ENCODE measurements at places on chromosomes 4 and X.

DNA sequence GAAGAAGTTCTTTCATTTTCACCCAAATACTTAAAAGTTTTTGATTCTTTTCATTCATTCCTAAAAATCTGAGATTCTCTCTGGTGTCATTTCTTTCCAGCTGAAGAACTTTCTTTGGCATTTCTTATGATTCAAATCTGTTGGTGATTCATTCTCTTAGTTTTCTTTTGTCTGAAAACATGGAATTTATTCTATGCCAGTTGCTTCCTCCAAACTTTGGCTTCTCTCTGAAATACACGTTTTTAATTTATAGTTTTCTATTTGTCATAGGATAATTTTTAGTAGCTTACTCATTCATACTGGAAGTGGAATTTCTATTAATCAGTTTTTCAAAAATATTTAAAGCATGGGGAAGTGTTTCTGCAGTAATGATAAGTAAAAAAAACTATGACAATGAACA is 1012.0 kb downstream of the RPA4 start:
- no peak for ATAC-seq

DNA sequence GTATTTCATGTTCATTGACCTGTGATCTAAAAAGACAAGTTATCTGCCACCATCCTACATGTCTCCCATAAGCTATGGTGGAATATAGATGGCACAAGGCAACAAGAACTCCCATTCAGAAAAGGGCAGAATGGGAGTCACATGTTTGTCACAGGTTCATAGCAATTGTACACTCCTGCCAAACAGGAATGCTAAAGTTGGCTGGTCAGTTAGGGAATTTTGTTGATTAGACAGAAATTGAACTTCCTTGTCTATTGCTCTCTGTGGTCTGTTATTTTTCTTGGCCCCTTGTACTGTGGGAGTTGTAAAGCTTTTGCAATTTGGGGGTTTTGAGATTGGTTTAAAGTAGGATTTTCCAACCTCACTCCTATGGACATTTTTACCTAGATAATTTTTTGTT is 101.7 kb upstream of the SOD3 start:
- no peak for ATAC-seq

GRCh38 chr4:38759113-38759789 is 23.5 kb downstream of the TLR10 start:
- ATAC-seq = peak; percentile 40

GRCh38 chr4:146210890-146211289 is 3.4 kb upstream of the REELD1 start:
- ATAC-seq = no peak

- no peak for ATAC-seq
Measured at GRCh38 chr4:9919047-9919446, 102.2 kb downstream of the SLC2A9 start.

DNA sequence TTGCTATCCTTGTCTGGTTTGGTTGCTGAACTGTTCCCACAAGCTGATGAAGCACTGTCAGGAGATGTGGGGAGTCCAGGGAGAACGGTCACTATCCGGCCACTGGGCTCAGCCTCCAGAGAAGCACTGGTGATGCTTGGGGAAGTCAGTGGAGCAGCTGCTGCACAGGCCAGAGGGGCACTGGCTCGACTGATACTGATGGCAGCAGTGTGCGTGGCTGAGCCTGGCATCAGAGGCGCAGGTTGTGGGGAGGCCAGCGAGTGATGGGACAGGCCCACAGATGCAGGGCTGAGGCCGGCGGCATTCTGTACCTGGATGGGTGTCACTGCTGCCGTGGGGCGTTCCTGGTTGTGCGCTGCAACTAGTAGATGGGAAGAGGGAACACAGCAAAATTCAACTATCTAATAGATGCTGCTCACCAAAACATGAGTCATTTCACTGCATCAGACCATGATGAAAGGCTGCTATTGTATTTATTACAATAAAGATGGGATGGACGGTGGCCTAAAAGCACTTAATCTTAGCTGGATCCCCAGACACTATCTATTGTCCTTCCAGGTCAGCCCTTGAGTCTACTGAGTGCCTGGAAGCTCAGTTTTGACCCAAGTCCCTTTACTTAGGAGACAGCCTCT is 106.3 kb upstream of the CBR4 start:
- ATAC-seq = no peak

GRCh38 chr4:89023140-89023539 is 33.8 kb downstream of the FAM13A start:
- no peak for ATAC-seq

DNA sequence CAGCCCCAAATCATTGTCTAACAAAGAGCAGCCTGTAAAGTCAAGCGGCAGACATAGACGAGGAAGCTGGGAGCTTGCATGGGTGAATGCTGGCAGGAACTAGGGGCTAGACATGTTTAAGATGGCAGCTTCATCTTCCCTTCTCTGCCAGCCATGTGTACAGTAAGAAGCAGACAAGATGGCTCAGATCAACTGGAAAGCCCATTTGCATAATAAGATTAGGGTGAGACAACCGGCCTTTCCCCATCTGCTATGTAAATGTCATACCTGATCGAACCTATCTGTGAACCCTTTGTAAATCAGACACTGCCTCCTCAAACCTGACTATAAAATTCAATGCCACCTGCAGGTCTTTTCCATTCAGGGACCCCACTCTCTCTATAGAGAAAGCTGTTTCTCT is 22.8 kb upstream of the HADH start:
- no peak for ATAC-seq

DNA sequence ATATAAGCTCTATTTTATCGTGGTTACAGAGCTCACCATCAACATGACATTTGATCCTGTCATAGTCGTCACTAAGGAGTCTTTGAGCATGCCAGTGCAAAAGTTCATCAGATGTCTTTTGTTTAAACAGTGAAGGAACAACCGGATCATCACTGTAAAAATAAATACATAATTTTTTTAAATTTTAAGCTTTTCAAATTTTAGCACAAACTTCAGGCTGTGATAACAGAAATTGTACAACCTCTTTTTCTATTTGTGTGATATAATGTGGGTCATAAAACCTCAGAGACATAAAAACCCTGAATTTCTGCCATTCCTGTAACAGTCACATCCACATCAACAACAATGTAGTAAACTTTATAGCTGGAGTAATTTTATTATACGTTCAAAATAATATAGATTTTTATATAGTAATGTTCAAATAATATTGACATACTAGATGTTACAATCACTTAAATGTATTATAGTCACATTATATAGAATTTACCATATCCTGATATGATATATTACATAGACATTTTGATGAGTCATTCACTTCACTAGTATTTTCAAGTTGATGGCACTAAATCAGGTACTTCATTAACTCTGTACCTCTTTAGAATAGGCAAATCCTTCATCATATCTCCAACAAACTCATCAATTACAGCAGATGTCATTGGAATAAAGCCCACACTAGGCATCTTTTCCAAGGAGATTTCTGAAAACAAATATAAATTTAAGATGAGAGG is 47.7 kb downstream of the DDX60L start:
- ATAC-seq = no peak

GRCh38 chrX:12986886-12987285 is 12.0 kb downstream of the TMSB4X start:
- ATAC-seq = no peak

- ATAC-seq = peak; percentile 77
Measured at GRCh38 chrX:149570668-149571067, 16.6 kb downstream of the MAGEA9B start.

DNA sequence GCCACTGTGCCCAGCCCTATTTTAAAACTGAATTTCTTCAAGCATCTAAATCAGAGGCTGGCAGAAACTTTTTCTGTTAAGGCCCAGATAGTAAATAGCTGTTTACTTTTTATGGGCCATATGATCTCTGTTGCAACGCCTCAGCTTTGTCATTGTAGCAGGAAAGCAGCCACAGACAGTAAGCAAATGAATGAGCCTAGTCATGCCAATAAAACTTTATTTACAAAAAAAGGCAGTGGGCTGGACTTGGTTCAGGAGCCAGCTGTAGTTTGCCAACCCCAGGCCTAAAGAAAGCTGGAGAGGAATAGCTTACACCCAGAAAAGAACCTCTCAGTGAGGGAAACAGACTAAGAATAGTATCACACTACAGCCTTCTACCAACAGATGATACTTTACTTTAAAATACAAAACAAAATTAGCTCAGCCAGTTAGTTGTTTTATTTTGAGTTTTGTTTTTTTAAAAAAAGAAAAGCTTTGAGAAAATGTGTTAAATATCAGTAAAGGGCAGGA is 25.5 kb downstream of the CHST7 start:
- no peak for ATAC-seq

DNA sequence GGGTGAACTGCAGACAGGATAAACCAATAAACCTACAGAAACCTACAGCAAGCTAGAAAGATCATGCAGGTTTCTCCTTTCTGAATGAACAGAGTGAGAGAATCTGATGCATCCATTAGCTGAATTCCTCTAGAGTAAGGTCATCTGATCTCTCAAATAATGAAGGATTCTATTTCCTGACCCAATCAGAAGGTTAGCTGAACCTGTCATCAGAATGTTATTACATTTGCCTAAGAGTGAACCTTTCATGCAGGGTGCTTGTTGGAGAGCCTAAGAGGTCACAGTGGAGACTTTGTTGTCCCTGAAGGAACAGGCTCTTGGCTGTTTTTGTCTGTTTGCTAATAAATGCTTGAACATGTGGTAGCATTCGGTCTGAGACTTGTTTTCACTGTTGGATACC is 24.0 kb downstream of the MEPE start:
- no peak for ATAC-seq

DNA sequence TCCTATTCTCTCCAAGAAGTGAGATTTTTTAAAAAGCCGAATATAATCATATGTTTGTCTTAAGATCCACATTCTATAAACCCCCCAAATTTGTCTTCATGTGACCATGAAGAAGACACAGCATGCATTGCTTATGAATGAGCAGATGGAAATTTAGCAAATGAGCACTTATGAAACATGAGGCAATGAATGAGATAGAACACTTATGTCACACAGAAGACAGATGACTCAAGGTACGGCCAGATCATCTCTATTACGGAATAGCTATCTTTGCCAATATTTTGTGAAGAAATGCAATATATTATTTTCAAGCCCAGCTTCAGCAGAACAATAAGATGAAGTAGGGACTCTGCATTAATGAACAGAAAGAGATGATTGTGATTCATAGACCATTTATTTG is 21.4 kb downstream of the PHEX start:
- ATAC-seq = no peak

- no peak for ATAC-seq
Measured at GRCh38 chrX:84108584-84108983, 79.4 kb downstream of the RPS6KA6 start.

GRCh38 chrX:24025741-24026403 is 1.1 kb downstream of the KLHL15 start:
- peak; percentile 42 for ATAC-seq

DNA sequence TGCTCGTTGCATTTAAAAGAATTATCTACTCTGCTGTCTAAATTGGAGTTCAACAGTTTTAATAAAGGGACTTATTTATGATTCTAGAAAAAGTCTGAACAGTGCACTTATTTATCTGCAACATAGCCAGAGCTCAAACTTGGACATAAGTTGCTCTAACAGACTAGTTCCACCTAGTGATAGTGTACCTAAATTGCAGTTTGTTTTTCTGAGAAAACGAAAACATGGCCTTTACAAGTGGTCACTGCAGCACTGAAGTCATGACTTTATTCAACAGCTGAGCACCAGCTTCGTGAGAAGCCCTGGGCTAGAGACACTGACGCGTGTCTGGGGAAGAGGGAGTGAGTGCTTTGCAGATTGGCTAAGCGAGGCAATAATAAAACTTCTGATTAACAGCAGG is 77.3 kb upstream of the IGSF1 start:
- ATAC-seq = no peak

DNA sequence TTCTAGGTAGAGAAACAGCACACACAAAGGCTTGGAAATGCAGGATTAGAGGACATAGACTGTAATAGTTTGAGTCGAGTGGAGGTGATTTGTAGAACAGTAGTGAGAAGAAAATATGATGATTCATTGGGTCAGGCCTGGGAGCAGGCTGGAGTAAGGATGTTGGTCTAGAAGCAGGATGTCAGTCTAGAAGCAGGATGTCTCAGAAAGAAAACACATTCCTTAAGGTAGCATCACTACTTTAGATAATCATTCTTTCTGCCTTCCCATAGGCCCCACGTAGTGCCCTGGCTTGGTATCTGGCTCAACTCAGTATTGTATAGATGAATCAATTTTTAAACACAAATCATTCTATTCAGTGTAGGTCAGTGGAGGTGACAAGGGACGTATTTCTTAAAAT is 11.2 kb upstream of the DACH2 start:
- no peak for ATAC-seq

GRCh38 chr4:83307920-83308319 is 23.3 kb upstream of the COQ2 start:
- ATAC-seq = peak; percentile 81

DNA sequence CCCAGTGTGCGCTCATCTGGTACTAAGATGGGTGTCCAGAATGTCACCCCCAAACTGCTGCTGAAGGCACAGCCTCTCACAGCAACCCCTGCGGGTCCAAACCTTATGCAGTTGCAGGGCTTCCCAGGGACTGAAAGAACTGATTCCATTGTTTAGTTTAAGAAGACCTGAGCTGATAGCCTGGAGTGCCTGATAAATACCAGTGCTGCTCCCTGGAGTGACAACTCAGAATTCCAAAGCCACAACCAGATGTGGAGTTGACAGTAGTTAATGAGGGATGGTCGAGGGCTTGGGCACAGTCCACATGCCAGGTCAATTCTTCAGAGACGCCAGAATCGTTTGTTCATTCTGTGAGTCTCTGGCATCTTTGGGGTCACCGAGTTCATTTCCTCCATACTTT is 71.2 kb downstream of the LNX1 start:
- ATAC-seq = no peak

DNA sequence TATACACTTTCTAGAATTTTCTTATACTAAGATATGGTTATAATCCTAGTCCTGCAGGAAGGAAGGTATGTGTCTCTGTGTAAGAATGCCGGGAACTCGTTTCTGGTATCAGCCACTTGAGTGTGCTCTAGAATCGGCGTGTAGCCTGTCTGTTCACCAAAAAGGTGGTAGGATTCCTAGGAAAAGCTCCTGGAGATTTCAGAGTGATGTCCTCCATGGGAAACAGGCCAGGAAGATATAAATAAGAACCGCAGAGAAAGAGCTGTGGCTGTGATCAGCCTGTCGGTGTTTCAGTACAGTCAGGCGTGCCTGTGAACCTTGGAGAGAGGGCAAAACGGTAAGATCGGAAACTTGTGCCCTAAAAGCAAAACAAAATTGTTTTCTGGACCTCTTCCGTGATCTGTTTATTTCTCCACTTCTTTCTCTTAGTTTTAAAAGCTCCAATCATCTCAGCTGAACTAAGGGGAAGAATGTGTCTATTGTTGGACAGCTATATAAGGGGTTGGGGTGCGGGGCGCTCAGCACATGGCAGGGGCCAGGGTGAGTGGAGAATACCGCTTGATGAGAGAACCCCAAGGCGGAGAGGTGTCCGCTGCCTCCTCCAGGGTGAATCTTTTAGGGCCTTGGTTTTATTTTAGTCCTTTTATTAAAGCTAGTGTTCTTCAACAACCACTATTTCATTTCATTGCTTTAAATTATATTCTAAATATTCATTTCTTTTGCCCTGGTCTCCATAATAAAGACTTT is 303.8 kb upstream of the TENM3 start:
- no peak for ATAC-seq

Data from esophagus mucosa (tissue), 1 donor.